ENCODE measurements at places on chromosomes 6 and 20.

GRCh38 chr20:41475503-41475902, 108.9 kb upstream of the EMILIN3 start:
- peak; percentile 11 for DNase-seq

DNA sequence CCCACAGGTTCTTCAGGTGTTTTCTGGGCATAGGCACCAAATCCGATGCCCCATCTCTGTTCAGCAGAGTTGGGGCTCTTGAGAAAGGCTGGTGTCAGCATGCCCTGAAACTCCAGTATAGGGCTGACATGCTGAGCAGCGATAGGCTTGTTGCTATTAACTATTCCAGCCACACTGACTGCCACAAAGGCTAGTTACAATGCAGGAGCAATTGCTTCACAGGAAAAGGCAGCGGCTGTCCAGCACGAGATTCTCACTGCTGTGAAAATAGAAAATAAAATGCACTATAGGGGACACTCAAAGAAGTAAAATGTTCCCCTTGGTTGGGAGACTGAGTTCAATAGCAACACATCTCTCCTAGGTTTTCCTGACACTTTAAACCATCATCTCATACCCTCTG, 112.4 kb downstream of the BFSP1 start:
- DNase-seq = no peak

DNA sequence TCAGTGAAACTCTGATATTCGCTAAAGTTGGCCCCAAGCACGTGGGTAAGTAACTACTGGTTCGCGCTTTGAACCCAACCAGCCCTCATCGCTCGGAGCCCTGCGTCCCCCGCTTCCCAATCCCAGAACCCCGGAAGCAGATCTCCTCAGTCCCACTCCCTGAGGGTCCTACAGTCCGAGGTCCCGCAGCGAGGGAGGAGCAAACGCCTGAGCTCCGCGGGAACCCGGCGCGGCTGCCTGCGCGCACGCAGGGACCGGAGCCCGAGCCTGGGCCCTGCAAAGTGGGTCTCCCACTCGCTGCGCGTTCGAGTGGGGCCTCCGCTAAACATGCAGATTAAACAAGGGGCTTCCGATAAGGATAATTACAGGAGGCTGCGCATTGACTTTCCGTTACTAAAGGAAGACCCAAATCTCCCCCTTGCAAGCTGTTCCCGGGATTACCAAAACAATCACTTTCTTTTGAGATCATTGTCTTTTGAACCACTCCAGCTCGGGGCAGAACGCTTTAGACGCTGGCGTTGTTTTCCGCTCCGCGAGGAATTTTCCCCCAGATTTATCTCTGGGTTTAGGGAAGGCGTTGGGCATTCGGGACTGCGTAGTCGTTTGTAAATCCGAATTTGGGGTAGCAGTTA, 1.3 kb upstream of the VSX1 start:
- no peak for DNase-seq

DNA sequence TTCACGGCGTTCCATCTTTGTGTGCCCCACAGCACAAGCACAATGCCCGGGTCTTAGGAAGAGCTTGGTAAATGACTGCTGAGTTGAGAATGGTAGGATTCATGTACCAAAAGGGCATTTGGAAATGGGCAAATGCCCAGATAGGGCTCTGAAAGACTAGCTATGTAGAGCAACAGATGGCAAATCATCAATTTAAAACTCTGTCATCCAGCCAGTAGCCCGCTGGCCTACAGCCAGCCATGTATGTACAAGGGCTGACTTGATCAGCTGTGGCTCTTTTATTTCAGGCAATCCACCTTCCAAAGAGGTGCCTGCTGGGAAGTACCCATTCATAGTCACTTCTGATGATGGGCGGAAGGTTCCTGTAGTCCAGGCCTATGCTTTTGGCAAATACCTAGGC, 35.1 kb downstream of the NT5E start:
- no peak for DNase-seq

DNA sequence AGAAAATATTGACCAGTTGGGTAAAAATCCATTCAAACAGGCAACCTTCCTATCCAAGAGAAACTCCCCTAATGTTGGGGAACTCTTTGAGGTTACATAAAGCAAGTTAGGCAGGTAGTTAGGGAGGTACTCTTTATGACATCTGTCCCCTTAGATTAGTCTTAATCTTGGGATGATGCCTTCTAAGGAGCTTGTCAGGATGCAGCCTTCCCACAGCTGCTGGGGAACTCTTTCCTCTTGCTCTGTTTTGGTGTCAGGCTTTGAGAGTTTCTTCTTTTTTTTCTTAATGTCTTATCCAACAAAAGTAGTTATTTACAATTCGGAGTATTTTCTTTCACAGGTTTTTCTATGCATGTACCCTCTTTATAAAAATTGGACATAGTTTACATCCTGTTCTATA, 194.8 kb downstream of the CDKAL1 start:
- no peak for DNase-seq

GRCh38 chr6:142189057-142189456, 42.0 kb downstream of the VTA1 start:
- DNase-seq = no peak

DNA sequence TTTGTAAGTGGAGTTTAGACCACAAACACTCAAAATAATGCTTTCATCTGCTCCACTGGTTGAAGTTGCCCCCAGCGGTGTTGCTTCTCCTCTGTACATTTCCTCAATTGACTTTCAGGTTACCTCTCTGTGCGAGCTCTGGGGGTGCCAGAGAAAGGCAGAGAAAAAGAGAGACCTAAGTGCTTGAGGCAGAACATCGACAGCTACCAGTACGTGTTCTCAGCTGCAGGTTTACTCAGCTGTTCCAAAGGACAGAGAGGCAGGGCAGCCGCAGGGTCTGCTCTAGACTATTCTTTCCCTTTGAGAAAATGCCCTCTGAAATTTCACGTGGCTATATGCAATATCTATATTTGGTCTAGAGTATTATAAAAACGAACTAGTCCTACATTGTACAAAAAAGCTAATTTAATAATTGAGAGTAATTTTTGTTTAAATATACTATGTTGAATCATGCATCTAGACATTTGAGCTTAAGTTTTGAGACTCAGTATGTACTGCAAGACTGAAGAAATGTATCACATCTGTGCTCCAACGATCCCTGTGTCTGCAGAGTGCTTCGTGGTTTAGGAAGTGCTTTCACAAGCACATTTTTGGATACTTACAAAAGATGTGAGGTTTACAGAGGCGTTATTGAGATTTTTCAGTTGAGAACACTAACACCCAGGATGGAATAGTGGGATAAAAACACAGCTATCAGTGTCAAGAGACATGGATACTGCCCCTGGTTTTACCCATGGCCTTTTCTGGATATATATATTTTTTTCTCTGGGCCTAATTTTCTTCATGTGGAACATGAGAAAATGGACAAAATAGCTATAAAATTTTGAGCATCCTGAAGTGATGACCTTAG, 453.6 kb upstream of the FLRT3 start:
- DNase-seq = peak; percentile 13

- DNase-seq = peak; percentile 86
Observed at GRCh38 chr6:146546443-146547043, 2.9 kb downstream of the RAB32 start.

DNA sequence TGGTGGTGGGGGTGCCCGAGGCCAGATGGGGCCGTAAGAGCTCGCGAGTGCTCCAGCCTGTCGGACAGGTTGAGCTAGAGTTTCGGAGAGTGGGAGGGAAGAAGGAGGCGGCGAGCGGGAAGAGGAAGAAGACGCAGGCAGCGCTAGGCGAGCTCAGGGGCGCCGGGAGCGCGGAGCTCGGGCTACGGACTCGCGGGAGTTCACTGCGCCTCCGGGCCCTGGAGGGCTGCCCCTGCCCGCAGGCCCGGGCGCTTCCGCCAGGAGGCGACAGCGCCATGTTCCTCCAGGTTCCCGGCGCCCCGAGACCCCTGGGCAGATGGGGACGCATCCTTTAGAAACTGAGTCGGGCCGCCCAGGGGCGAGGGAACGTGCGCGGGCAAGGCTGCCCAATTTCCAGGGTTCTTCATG, 984 bp downstream of the TFAP2C start:
- peak; percentile 56 for DNase-seq

DNA sequence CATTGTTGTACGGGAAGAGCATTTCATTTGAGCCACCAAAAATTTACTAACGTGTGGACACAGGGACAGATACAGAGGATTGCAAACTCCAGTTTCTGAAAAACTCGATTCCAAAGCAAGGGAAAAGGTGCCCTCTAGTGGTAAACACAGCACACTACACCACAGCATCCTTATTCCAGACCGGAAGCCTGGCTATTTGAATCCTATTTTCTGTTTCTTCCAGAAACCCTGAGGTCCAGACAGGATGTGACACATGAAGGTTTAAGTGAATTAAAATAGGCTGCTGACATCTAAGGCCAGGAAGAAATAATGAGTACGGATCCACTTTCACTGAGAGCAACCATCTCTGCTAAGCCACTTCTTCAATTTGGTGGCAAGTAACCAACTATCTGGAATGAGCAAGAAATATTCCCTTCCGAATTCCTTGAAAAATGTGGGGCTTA, 31.8 kb upstream of the GMPR start:
- DNase-seq = peak; percentile 86

DNA sequence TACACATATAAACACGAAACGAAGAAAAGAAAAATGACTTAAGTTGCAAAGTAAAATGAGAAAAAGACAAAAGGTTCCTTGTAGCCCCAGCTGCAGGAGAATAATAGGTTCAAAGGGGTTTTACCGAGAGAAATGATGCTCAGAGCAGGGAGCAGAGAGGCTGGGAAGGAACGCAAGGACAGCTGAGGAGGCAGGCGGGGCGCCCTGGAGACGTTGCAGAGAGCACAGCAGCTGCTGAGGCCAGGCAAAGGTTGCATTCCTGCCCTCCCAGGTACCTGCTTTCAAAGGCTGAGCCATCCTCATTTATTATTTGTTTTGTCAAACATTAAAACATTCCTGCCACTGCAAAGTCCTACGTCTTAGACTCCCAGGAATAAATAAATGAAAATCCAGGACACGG, 16.2 kb upstream of the VAPB start:
- DNase-seq = no peak

- DNase-seq = no peak
Observed at GRCh38 chr20:48616481-48616880, 211.3 kb downstream of the PREX1 start.

DNA sequence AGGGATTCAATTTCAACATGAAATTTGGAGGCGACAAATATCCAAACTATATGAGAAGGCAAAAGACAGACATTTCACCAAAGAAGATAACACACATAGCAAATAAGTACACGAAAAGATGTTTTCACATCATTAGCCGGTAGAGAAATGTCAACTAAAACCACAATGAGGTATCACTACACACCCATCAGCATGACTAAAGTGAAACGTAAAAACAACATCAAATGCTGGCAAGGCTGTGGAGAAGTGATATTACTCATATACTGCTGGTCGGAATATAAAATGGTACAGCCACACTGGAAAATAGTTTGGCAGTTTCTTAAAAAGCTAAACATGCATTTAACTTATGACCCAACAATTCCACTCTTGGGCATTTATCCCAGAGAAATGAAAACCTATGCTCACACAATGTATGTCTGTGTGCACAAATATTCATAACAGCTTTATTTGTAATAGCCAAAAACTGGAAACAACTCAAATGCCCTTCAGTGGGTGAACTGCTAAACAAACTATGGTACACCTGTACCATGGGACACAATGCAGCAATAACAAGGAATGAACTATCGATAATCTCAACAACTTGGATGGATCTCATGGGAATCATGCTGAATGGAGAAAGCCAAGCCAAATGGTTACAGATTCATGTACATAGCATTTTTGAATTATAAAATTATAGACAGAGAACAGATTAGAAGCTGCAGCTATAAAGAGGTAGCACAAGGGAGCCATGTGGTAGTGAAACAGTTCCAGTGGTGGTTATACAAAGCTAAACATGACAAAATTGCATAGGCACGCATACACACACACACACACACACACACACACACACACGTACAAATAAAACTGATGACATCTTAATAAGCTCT, 8.6 kb downstream of the ADAT2 start:
- peak; percentile 88 for DNase-seq

DNA sequence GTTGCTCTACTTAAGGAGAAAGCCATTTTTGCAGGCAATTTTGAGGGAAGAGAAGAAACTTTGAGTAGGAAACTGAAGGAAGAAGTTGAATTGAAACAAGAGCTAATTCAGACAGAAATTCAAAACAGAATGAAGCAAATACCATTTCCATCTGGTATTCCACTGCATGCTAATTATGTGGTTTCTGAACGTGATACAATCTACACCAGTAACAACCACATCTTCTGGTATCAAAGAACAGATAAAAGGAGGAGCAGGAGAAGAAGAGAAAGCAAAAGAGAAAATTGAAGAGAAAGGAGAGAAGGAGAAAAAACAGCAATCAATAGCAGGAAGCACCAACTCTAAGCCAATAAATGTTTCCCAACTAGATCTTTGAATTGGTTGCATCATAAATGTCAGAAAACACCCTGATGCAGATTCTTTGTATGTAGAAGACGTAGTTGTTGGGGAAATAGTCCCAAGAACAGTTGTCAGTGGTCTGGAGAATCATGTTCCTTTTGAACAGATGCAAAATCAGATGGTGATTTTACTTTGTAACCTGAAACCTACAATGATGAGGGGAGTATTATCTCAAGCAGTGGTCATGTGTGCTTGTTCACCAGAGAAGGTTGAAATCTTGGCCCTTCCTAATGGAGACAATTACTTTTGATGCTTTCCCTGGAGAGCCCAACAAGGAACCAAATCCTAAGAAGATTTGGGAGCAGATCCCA, 132.4 kb downstream of the MACROD2 start:
- DNase-seq = no peak

DNA sequence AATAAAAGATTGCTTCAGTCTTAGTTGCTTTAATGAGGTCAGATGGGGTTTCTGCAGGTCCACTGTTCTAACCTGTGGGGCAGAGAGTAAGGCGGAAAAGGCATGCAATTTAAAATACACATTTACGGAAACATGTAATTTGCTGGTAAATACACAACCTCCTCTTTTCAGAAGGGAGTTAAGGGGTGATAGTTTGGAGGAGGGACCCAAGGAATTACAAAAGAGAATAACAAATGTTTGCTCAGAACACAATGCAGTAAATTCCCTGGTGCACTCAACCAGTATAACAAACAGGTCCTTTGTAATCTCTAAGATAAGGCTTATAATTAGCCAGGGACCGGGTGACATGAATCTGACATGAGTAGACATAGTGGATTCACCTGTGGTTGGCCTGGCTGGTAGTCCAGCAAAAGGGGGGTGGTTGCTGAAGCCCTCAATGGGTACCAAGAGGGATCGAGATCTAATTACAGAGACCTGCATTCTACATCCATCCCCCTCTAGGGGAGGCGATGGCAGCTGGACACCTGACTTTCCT, 295.1 kb downstream of the PHACTR1 start:
- DNase-seq = no peak

All from fibroblast of mammary gland (primary cell).